Hair follicle dermal papilla cell (primary cell): ENCODE measurements at places on chromosomes 5 and 9. TPM values are rescaled to one million over a fixed set of nuclear protein-coding genes. Genes with fewer than 3 reads are reported as not detected.

PCDHA3 gene
- total RNA-seq: 0.32 and 0.61 TPM in 2 replicates

ADGRD2 gene
- not detected in 2 replicates for total RNA-seq

TRMT10B gene
- 2.6 and 2.9 TPM in 2 replicates for total RNA-seq

EFNA5 gene
- 10.3 and 11.7 TPM in 2 replicates for total RNA-seq

GLRA1 gene
- not detected in 2 replicates for total RNA-seq

ABO gene
- total RNA-seq: not detected in 2 replicates

SHROOM1 gene
- 12.8 and 14.7 TPM in 2 replicates for total RNA-seq

MRPS2 gene
- 17.0 and 34.1 TPM in 2 replicates for total RNA-seq

PDE8B gene
- total RNA-seq: under 0.01 TPM in 2 replicates
